Activated CD4-positive, alpha-beta T cell treated with anti-CD3 and anti-CD28 coated beads, Interleukin-2, amount 50 U/mL, for 24 hours (primary cell): ENCODE measurements at places on chromosomes 16 and 17.

GRCh38 chr16:81004646-81005353 is 1.9 kb downstream of the CMC2 start:
- peak; percentile 35 for DNase-seq

DNA sequence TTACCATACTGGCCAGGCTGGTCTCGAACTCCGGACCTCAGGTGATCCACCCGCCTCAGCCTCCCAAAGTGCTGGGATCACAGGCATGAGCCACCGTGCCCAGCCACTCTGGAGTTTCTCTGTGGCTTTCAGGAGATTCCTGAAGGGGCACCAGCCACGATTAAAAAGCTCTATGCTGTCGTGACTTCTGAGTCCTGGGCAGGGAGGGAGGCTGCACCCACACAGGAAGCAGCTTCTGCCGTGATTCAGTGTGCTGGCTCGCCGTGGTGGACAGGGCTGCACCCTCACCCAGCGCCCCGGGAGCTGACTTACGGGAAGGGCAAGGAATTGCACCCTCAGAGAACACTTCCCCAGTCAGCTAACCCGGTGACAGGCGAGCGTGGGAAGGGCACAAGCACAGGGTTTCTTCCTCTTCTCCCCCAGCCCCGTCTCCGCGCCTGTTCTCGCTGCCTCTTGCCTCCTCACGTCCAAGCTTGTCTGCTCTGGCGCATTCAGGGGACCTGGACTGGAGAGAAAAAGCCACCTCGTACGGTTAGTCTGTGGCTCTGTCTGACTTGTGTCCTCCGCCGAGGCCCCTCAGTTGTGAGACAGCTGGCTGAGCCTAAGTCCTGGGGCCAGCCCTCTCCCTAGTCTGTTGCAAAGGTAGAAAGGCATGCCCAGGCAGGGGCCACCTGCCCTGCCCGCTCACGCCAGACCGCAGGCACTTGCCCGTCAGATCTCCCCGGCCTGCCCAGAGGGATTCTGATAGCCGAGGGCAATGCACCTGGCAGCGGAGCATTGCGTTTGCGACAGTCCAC is 145.0 kb downstream of the SEC14L1 start:
- no peak for DNase-seq

DNA sequence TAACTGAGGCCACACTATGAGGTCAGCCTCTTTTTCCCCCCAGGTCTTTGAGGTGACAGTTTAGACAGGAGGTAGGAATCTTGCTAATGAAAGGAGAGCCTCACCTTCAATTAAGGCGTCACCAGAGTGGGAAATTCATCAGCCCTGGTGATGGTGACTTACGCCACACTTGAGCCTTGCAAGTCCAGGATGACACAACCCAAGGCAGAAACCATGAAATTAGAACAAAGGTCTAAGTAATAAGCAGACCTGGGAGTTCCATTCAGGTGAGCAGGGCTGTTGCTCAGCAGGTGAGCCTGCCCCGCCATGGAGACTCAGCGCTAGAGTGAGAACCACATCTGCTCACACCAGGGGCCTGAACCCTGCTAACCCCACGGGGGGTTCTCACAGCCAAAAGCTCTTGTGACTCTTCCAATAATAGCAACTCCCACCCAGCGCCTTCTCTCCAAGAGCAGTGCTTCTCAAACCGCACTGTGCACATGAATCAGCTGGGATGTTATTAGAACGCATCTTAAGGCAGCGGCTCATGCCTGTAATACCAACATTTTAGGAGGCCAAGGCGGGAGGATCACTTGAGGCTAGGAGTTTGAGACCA is 28.7 kb upstream of the KIFC3 start:
- no peak for DNase-seq

- DNase-seq, result no peak
Measured at GRCh38 chr17:39705786-39706348, 6.0 kb downstream of the ERBB2 start.

DNA sequence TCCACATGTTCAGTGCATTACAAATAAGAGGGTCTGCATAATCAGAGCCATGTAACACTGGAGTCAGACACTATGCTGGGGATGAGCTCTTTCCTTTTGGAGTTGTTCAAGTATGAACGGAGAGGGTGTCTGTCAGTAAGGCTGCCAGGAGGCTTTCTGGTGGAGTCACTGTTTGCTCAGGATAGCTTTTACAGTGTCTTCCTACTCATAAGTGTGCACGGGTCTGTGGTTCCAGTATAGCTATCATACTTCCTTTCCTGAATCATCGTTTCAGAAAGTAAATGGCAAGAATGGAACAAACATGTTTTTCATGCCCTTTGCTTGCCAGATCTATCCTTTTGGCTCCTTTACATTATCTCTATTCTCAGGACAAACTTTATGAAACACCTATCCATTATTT is 152.7 kb upstream of the CDH11 start:
- DNase-seq, result no peak

DNA sequence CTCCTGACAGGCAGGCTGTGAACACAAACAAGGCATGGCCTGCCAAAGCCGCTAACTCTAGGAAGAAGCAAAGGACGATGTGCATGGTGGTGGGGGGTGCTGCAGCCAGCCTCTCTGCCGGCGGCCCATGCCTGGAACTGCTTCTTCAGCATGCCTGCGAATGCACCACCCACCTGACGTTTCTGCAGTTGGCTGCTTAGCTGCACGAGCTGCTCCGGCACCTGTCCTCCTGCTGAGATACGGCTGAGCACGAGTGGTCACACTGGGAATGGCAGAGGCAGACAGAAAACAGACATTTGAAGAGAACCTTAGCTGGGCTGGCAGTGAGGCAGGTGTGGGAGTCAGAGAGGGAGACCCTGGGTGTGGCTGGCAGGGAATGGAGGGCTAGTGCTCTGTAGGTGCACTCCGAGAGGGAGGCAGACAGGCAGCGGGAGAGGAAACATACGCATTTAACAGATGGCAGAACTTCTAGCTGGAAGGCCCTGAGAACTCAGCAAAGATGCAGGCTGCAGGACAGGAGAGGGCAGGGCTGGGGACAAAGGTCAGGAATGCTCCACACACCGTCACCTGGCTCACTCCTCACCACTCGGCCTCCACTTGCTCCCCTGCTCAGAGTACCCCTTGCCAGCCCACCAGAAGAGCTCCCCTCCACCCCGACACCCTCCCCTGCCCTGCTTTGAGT is 5.2 kb downstream of the FLCN start:
- no peak for DNase-seq
